ENCODE measurements at places on chromosomes 6 and 20.

DNA sequence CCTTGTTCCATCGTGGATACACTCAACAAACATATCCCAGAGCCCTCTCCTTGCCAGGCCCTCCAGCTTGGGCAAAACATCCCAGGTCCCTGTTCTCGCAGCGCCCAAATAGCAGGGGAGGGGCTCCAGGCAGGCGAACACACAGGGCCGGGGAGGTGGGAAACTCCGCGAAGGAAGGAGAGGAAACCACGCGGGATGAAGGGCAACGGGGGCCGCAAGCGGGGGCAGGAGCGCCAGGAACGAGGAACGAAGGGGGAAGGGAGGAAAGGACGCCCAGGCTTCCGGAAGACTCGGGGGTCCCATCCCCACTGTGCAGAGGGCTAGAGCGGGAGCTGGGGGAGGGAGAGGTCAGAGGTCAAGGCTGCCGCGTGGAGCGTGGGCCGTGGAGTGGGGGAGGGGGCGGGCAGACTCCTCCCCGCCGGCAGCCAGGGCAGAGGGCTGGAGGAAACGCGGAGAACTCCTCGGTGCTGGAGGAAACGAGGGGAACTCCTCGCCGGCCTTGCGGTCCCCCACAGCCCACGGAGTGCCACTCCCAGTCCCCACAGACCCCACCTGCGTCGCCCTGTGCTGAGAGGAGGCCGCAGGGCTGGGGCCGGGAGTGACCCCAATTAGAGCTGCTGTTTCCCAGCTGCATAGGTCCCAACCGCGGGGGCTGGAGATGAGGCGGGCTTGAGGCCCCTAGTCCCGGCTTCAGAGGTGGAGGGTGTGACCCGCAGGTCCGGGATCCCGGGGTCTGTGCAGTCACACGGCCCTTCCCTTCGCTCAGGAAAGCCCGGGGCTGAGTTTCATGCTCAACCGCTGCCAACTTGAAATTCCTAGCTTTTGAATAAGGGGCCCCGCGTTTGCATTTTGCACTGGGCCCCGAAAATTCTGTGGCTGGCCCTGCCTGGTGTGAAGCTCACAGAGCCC, 1.2 kb upstream of the RBM38 start:
- no peak for DNase-seq

- DNase-seq = no peak
Measured at GRCh38 chr6:111439171-111439570, 43.8 kb downstream of the REV3L start.

GRCh38 chr20:46814366-46815232, 80.0 kb upstream of the EYA2 start:
- no peak for DNase-seq

DNA sequence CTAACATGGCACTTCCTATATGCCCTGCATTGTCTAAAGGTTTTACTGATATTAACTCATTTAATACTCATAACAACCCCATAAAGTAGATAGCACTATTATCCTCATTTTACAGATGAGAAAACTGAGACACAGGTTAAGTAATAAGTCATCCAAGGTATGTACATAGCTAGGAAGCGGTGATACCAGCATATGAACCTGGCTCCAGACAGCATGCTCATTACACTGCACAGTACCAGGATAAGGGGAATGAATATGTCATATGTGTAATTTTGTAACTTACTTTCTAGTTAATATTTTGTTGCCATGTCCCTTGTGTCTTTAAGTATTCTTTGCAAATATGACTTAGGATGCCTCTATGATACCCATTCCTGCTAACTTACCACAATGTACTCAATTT, 53.2 kb upstream of the PBOV1 start:
- DNase-seq = no peak

GRCh38 chr6:75855052-75855451, 106.0 kb downstream of the MYO6 start:
- DNase-seq = peak; percentile 17

DNA sequence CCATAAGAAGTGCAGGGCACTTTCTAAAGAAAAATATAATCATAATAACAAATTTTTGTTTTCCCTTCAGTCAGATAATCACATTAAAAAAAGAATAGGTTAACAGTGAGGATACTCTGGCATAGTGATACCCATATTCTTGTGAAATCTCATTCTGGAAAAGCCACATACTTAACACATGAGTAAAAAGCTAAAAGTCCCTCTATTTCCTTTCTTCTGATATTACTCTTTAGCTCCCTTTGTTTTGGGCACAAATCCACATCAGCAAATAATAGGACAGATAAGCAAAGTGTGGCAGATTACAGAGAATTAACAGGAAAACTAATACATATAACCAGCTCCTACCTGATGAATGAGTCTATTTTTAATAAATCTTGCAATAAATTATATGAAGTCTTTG, 15.8 kb downstream of the SHPRH start:
- DNase-seq = no peak

GRCh38 chr20:48706116-48706656, 121.6 kb downstream of the PREX1 start:
- DNase-seq = no peak

- DNase-seq = no peak
Measured at GRCh38 chr20:58715391-58715800, 22.8 kb downstream of the NPEPL1 start.

DNA sequence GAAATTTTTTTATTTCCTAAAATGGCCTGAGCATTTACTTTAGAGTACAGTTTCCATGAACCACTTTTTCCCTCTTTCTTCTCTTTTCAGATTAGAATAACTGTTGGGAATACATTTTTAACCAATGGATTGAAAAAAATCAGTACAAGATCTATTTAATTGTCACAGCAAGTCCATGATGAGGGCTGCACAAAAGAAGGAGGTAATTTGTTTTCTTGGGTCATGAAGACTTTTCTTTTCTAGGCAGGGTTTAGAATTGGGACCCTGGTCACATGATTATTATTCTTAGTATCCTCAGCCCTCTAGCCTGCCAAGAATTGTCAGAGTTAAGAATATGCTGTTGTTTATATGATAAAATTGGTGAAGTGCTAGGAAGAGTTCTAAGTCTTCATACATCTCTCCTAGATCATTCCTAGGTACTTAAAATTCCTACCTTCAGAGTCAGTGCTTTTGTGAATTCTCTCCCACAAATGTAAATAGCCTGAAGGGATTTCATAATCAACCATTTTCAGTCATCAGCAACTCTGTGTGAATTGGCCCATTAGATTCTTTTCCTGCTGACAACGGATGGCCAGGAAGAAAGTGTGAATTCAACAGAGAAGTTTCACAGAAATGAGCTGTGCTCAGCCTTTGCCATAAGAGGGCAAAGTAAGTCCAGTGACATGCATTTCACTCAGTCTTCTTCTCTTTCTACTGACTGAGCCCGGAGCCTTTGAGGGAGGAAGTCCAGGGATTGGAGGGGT, 32.4 kb upstream of the TPBG start:
- no peak for DNase-seq

DNA sequence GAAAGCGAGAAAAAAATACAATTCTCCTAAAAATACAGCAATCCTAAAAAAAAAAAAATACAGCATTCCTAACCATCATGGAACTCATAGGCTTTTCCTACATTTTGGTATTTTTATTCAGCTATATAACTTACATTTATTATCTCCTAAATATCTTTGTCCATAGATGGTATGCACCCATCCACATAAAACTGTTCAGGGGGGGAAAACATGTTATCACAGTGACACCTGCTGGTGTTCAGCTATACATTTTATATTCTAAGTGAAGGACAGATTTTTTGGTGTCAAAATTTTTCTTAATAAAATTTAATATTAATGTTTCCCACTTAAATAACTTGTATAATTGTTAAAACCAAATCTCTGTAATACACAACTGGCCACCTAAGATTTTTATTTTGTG, 58.0 kb downstream of the BLOC1S5 start:
- DNase-seq = no peak

- DNase-seq = no peak
Measured at GRCh38 chr20:57649617-57650015, 29.4 kb upstream of the ZBP1 start.

DNA sequence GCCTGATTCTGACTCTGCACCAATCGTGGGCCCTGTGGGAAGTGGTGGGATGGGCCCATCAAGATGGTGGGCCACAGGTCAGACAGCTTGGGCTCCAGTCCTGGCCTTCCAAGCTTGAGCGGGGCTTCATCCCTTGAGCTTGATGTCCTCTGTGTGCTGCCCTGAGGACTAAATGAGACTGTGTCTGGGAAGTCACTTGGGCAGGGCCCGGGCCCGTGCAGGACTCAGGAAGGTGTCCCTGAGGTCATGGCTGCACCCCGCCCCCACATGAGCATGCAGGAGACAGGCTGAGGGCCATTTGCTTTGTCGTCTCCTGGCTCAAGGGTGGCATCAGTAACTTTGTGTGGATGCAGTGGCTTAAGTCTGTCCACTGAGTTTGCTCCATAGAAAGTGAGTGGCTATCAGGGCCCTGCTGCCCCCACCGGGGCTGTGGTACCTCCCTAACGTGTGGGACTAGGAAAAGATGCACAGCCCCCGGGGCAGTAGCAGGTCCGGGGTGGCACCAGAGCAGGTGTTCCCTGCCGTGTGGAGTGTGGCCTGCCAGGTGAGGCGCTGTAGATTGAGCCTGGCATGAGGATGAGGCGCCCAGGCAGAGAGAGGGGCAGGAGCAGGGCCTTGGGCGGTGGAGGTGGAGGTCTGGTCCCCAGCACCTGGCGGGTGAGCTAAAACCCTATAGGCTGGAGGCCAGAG, 298.6 kb downstream of the TAF4 start:
- DNase-seq = peak; percentile 31

- DNase-seq = no peak
Measured at GRCh38 chr6:36276581-36277536, 7.0 kb downstream of the PNPLA1 start.

- no peak for DNase-seq
Measured at GRCh38 chr6:162864911-162865310, 137.1 kb downstream of the PACRG start.

- DNase-seq = no peak
Measured at GRCh38 chr20:19813846-19814640, 56.0 kb downstream of the RIN2 start.

- no peak for DNase-seq
Measured at GRCh38 chr6:142051404-142051803, 81.3 kb upstream of the GJE1 start.

- no peak for DNase-seq
Measured at GRCh38 chr6:108288742-108289141, 6.1 kb upstream of the AFG1L start.

- no peak for DNase-seq
Measured at GRCh38 chr20:43765916-43766315, 39.1 kb upstream of the GTSF1L start.

- DNase-seq = no peak
Measured at GRCh38 chr20:17377231-17377630, 150.4 kb downstream of the PCSK2 start.

Measured in right cardiac atrium (tissue), 5 donors.